ENCODE measurements at places on chromosomes 4 and X.
A peak's percentile ranks its signal among the peaks of the same experiment; 100 is the strongest.

GRCh38 chrX:53483838-53484405, 49.8 kb upstream of the HSD17B10 start:
- no peak for DNase-seq

- no peak for DNase-seq
Measured at GRCh38 chr4:126888968-126889367, 743.8 kb upstream of the INTU start.

- DNase-seq: no peak
Measured at GRCh38 chr4:8010618-8011017, 71.0 kb upstream of the AFAP1 start.

- DNase-seq: peak; percentile 56
Measured at GRCh38 chr4:83639849-83640493, 104.1 kb downstream of the GPAT3 start.

- no peak for DNase-seq
Measured at GRCh38 chr4:94939791-94940519, 182.2 kb downstream of the BMPR1B start.

DNA sequence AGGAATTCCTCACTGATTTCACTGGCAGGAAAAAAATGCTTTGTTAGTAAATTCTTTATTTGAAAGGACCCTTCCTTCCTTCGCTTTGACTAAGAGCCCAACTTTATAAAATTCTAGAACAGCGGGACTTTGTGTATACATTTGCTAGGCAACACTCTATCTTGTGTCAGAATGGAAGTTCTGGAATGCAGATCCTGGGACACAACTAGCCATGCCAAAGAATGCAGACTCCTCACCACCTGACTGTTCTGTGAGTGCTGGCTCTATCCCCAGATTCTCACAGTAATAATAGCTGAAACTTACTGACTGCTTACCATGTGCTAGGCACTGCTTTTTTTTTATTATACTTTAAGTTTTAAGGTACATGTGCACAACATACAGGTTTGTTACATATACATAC, 73.3 kb upstream of the ZDHHC15 start:
- DNase-seq: no peak

DNA sequence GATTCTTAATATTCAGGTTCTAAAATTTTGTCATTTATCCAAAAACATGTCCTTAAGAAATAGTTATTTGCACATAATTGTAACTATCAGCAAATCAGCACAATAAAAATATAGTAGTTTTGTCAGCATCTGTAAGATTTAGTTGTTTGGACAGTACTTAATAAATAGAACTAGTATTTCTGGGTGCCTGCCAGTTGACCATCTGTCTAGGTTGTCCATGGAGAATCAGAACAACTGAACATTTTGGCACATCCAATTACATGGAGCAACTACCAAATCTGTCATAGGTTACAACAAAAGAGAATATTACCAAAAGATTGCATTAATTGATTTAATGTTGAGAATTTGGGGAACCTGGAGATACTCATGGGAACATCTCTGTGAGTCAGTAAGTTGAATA, 305.5 kb upstream of the TACR3 start:
- DNase-seq: no peak

- DNase-seq: no peak
Measured at GRCh38 chrX:74656079-74656745, 41.8 kb upstream of the RLIM start.

DNA sequence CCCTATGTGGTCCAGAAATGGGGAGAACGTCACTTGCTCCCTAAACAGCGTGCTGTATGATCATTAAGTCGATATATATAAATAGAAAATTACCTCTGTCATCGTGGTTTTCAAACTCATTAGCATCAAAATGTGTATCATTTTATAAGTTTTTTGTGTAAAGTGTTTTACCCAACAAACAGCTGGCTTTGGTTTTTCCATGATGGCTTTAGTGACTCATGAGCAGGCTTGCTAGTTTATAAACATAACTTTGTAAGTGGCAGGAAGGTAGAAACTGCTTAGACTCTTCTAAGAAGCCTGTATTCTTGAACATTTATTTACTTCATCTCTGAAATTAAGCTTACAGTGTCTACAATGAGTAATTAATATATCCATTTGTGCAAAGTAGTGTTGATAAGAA, 108.4 kb upstream of the DIPK2B start:
- no peak for DNase-seq

GRCh38 chr4:61143461-61143860, 56.7 kb upstream of the ADGRL3 start:
- DNase-seq: no peak

DNA sequence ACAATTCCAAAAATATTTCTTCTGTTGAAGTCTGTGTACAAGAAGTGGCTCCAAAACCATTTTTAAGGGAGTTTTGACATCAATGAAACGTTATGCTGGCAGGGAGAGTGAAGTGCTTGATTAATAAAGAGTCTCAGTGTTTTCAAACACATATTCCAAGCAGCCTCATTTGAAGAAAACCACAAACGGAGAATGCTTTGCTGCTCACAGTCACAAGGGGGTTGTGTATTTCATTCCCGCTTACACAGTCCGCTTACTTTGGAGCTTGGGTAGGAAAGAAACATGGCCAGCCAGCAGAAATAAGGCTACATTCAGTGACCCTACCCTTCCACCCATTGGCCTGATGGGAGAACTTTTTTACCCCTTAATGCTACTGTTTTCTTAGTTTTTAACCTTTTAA, 586.2 kb downstream of the RAB28 start:
- no peak for DNase-seq

- no peak for DNase-seq
Measured at GRCh38 chr4:6052679-6053078, 34.4 kb upstream of the C4orf50 start.

DNA sequence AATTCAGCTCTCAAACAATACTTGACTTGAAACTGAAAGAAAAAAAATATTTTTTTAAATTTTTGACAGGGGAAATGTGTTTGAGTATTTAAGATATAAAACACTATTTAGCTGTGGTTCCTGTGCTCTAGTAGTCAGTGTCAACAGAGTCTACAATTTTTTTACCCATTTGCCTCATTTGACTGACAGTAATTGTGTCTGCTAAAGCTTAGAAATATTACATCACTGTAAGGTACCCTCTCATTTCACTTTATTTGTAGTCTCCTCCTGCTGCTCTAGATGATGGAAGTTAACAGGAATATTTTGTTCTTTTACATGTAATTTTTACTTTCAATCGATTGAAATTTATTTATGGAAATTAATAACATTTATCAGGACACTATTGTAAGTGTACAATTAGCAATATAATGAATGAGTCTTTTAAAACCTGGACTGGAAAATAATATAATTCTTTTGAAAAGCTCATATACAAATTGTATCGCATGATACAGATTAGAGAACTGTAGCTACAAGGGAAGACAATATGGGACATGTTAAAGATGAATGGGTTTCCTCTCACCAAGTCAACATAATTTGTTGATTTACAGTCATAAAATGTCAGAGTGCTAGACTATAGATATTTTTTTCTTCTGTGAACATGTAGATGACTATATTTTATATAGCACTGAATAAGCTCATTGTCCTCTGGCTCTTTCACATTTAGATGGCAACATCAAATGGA, 1186.5 kb upstream of the ADGRL3 start:
- DNase-seq: no peak

DNA sequence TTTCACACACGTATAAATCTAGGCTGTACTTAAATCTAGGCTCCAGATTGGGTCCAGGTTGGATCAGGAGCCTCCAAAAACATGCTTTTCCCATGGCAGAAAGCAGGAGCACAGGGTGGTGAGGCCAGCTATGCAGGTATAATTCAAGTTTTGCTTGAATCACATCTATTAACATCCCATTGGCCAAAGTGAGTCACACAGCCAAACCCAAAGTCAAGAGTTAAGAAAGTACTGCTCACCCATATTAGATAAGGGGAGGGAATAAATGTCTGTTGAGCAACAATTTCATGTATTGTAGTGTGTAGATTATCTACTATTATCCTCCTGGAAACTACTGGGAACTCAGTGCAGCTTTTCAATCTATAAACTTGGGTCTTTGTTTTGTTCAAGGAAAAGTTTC, 12.8 kb downstream of the SUPT20HL2 start:
- DNase-seq: no peak

DNA sequence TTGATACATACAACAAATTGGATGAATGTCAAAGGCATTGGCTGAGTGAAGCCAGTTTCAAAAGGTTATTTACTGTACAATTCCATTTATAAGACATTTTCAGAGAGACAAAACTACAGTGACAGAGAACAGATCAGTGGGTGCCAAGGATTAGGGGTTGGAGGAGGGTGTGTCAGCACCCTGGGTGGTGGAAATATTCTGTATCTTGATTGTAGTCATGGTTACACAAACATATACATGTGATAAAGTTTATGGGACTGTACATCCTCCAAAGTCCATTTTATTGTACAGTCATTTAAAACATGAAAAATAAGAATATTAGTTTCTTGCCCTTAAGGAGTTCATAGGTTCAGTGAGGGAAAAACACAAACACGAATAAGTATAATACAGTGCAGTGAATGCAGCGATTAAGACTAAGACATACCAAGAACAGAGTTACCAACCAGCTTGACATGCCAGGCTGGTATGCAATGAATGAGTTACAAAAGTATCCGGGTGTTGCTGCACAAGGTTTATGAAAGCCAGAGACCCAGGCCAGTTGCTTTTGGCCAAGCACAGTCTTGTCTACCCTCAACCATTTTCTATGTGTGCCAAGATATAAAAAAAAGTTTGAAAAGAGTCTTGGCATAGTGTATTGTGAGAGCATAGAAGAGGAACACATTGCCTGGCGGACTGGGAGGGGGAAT, 123.6 kb downstream of the MSL3 start:
- DNase-seq: no peak

GRCh38 chr4:122346036-122346435, 32.8 kb upstream of the ADAD1 start:
- no peak for DNase-seq

GRCh38 chr4:61994036-61994435, 793.9 kb downstream of the ADGRL3 start:
- DNase-seq: no peak

DNA sequence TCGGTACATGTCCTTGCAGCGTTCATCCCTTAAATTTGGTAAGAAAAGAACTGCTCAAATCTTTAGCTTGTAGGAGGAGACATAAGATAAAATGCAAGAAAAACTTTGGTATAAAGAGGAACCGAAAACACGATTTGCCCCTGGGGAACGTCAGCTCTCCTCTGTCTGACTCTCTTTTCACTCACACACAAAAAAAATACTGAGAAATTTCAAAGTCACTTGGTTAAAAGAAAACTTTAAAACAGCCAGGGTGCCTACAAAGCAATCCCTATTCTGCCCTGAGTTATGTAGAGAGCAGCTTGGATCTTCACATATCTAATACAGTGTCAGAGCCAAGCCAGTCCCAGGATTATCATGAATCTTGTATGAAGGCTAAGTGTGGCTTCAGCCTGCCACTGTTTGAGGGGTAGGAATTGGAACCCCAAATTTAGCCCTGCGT, 248.5 kb upstream of the CXXC4 start:
- DNase-seq: peak; percentile 22

DNA sequence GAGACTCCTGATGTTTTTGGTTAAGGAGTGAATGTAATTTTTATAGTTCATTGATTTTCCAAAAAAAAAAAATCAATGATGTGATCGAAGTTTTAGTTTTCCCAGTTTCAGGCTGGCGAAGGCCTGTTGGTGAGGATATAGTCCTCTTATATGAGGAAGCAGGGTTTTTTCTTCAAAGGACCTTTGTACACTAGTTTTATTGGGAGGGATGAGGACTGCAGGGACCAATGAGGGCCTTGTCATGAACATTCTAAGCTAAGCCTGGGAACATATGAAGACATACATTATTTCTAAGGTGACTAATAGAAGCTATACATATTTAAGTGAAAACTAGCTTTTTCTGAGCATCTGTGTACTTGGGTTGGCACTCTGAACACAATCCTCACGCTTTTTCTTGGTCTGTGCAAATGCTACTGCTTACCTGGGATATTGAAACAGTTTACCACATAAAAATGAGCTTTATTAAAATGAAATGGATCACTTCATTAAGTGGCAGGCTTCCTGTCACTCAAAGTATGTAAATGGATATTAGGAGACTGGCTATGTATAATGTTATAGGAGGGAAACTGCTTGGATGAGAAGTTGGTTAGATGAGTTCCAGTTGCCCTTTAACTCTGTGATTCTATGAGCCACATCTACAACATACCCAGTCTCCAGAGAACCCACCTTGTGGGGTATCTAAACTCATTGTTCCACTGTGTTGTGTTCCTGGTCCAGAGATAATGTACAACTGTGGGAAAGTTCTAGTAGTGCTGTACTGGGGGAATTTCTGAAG, 43.5 kb downstream of the SLC4A4 start:
- DNase-seq: no peak

- no peak for DNase-seq
Measured at GRCh38 chr4:161762796-161763195, 401.0 kb downstream of the FSTL5 start.

- DNase-seq: no peak
Measured at GRCh38 chr4:52852041-52852440, 10.1 kb upstream of the RASL11B start.

GRCh38 chr4:76690906-76691275, 207.1 kb downstream of the SOWAHB start:
- no peak for DNase-seq

DNA sequence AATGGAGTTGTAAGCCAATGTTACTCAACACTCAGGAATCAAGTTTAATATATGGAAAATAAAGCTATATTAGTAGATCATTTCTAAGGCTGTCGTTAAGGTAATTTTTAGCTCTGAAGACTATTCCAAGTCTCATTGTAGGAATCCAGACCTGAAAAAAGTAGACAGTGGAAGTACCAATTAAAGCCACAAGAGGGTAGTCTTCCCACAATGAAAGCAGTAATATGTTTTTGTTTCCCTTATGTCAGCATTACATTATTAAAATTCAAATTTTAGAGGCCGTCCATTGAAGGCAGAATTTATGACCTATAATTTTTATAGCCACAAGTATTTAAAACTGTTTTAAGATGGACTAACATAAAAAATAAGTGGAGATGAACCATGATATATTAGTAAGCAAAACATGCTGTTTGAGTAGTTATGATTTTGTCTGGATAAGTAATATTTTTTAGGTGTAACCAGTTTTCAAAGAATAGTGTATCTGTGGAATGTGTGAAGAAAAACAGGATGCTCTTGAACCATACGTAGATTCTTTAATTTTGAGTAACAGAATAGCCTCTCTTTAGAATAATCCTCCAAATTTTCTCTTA, 372.6 kb upstream of the TECRL start:
- no peak for DNase-seq

DNA sequence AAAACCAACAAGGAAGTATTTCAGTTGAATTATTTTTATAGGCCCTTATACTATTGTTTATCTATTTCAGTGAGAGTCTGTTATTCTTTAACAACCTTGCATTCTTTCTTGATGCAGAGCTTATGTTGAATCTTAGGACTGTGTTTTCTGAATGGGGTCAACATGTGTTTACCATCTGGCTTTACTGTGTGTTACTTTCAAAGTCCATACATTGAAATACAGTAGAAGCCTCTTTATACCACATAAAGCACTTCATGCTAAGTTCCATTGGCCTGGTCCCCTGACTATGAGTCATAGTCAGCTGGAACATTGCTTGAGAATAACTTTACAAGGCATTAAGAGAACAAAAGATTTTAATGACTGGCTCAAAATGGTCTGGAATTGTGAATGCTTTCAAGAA, 152.6 kb downstream of the GASK1B start:
- no peak for DNase-seq

- no peak for DNase-seq
Measured at GRCh38 chrX:95996294-95996693, 688.3 kb upstream of the DIAPH2 start.

- DNase-seq: no peak
Measured at GRCh38 chrX:43898406-43899035, 16.3 kb upstream of the MAOB start.

Data from memory B cell (primary cell).